Activated CD4-positive, alpha-beta T cell treated with anti-CD3 and anti-CD28 coated beads, Interleukin-2, amount 10 ng/mL, durations not matched to agents 7 days and 5 days (primary cell): ENCODE measurements at places on chromosomes 3 and 15. TPM values are rescaled to one million over a fixed set of nuclear protein-coding genes. Genes with fewer than 3 reads are reported as not detected.

The FRMD5 gene
- total RNA-seq, result not detected

The CKMT1B gene
- not detected for total RNA-seq

- no peak for DNase-seq
- no peak overlapping the region for H3K27ac ChIP-seq
- H3K4me1 ChIP-seq, result peaks cover 25% of the 10 kb centered on the region
Observed at GRCh38 chr3:44999782-45000181, 23.7 kb downstream of the EXOSC7 start.

The BHLHE40 gene
- 112 TPM for total RNA-seq

The C3orf80 gene
- not detected for total RNA-seq

The ADAMTSL3 gene
- not detected for total RNA-seq

The CNTN6 gene
- total RNA-seq, result not detected

DNA sequence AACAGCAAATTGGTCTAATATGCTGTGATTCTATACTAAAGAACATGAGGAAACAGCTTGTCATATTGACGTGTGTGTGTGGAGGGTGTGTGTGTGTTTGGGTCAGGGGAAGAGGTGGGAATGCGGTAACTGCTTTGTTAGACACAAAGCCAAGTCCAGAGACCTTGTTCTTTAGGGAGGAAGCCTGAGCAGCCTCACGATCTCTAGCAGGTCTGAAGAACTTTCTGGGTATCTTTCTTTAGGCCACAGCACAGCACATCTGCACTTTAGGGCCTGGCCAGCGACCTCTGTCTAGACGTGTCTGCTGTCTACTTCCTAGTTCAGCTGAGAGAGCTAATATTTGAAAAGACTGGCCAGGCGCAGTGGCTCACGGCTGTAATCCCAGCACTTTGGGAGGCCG, 220.0 kb upstream of the TPRG1 start:
- no peak for DNase-seq
- H3K4me1 ChIP-seq, result peaks cover 21% of the 10 kb centered on the region
- no peak overlapping the region for H3K27ac ChIP-seq
- H3K27me3 ChIP-seq, result peaks cover 1% of the 10 kb centered on the region
- no peaks in the 10 kb centered on the region for H3K36me3 ChIP-seq

DNA sequence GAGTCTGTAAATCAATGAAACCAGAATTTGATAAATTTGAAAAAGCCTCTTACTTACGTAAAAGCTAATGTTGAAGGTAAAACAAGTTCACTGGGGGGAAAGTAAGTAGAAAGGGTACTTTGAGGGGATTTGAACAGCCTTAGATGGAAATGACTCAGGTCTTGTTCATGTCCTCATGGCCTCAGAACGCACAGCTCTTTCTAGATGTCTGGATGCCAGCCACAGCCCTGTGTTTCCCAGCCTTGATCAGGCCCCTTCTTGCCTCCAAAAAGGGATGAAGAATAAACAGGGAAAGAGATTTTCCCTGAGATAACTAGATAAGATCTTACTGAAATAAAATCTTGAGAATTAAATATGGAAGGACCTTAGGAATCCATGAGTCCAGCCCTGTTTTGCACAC, 237.1 kb upstream of the GOLGA6L4 start:
- H3K27ac ChIP-seq, result no peak overlapping the region
- no peaks in the 10 kb centered on the region for H3K4me1 ChIP-seq
- H3K27me3 ChIP-seq, result peaks cover 1% of the 10 kb centered on the region
- no peak overlapping the region for H3K4me3 ChIP-seq
